Stimulated activated CD8-positive, alpha-beta memory T cell treated with anti-CD3 and anti-CD28 coated beads, Interleukin-15, amount 100 ng/mL, for 1 hour (primary cell): ENCODE measurements at places on chromosomes 5 and 9.

DNA sequence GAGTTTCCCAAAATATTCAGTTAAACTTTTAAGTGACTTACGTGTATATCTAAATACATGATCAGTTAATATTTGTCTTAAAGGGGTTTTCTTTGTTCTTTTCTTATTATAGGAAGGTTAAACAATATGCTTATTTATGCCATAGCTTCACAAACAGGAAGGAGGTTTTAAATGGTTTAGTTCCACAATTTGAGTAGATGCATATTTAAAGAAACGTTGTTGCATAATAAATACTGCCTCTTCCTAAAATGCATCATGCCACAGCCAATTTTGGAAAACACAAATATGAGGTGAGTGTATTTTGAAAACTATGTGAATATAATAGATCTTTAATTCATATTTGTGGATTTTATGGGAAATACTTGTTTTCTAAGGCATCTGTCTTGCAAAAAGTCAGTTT, 2.5 kb upstream of the ADRB2 start:
- DNase-seq: no peak

- DNase-seq: no peak
Observed at GRCh38 chr9:4299005-4299795, 668 bp downstream of the GLIS3 start.

GRCh38 chr5:76590027-76590426, 33.2 kb downstream of the F2RL2 start:
- DNase-seq: no peak

GRCh38 chr9:9924376-9924775, 688.4 kb downstream of the PTPRD start:
- no peak for DNase-seq

GRCh38 chr5:65961633-65962032, 35.3 kb downstream of the ERBIN start:
- no peak for DNase-seq

GRCh38 chr5:9156282-9156681, 389.6 kb downstream of the SEMA5A start:
- no peak for DNase-seq

DNA sequence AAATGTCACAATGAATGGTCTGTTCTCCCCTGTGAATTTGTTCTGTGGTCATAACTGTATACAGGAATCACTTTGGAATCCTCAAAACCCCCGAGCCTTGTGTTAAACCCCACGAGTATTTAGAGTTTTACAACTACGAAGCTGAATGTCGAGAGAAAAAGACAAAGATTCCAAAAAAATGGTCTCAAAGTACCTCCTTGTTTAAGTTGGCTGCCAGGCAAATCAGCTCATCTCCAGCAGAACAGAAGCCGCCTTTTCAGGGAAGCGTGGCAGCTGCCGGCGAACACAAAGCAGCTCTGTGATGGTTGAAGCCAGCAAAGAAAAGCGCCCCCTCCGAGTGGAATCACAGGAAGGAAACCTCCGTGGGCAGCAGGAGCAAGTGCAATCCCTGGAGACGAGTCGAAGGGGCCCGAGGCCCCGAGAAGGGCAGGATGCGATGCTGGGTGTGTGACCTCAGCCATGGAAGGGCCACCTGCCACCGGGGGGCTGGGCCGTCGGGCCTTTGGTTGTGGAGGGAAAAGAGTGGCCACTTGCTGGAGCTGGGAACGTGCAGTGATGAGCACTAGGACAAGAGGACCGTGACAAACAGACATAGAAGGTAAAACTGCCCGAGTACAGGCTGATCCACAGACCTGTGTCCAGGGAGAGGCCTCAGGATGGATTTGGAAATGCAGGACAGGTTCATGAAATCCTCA, 706.4 kb downstream of the SEMA5A start:
- DNase-seq: no peak

- DNase-seq: no peak
Observed at GRCh38 chr5:87845734-87846133, 422.9 kb downstream of the TMEM161B start.

GRCh38 chr5:106415541-106415940, 1255.2 kb downstream of the EFNA5 start:
- no peak for DNase-seq

DNA sequence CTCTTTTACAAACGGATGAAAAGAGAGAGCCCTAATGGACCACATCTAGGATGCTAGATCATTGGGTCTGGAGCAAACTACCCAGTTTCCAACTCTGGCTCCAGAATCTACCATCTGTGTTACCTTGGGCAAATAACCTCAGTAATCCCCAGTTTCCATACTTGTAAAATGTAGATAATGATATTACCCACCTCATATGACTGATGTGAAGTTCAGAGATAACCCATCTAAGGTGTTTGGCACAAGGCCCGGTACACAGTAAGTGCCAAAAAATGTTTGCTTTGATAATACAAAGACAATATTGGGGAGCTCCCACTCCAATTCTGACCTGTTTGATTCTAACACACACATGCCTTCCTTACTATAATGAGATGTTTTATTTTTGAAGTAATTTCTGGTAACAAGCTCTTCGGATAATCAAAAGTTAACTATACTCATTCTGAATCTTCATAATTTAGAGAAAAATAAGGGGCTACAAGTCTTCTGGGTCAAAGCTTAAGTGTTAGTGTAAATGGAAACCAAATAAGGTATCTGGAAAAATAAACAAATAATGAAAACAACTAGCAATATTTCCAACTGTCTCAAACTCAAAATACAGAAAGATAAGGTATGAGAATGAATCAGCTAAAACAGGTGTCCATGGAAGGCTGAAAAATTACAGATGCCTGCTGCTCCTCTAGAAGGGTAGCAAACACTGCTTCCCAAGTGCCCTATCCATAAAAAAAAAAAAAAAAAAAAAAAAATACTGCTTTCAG, 30.4 kb downstream of the ELL2 start:
- no peak for DNase-seq

- DNase-seq: no peak
Observed at GRCh38 chr5:174185506-174185905, 140.0 kb downstream of the NSG2 start.

- no peak for DNase-seq
Observed at GRCh38 chr5:138645778-138646575, 70.8 kb upstream of the HSPA9 start.

DNA sequence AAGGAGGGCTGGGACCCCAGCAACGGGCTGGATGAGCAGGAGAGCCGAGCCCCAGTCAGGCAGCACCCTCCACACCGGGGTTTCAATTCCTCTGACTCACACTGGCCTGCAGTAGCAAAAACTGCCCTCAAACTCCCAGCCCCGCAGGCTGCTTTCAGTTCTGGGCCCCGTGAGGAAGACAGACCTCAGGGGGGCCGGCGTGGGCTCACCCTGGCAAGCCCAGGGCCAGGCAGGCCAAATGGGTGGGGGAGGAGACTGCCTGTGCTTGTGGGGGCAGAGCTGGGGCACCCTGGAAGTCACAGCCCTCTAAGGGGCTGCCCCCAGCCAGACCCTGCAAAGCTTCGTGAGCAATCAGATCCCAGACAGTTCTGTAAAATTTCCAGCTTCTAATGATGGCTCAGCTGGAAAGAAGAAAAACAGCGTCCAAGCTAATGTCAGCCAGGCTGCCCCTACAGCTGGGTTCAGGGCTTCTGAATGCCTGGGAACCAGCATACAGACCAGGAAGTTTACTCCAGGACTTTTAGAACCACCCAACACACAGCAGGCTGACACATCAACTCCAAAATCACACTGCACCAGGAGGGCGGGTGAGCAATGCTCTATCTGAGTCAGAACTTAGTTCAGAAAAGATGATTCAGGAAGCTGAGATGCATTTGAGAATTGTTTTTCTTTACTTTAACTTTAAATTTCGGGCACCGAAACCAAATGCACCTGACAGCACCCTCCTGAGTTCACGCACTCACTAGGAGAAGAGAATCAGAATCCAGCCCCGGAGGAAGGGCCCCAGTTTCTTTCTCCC, 34.7 kb downstream of the LPCAT1 start:
- no peak for DNase-seq

DNA sequence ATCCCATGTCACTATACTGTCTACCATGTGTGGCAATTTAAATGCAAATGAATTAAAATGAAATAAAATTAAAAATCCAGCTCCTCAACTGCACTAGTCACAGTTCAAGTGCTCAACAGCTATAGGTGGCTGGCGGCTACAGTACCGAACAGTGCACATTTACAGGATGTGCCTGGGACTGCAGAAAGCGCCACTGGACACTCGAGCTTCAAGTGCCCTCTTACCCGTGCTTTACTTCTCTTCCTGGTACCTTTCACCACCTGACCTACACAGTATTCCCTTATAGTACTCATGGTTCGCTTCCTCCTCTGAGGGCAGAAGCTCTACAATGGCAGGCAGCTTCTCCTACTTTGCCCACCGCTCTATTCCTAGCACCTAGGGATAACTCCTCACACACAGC, 166.6 kb downstream of the FANCC start:
- DNase-seq: no peak

DNA sequence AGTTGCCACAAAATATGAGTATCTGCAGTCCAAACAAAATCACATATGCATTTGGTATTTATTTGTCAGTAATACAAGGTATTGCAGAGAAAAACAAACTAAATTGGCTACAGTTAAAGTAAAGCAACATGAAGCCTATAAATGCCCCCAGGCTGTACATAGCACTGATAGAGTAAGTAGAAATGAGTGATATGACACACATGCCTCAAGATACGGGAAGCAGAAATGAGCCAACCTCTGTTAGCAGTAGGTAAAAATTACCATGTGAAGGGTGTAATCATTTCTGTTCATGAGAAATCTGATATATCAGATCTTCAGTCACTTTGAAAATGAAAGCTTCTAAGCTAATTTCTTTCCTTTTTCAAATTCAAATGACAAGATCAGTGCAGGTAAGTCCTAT, 131.1 kb downstream of the CHSY3 start:
- no peak for DNase-seq

- no peak for DNase-seq
Observed at GRCh38 chr9:115944166-115944948, 209.2 kb upstream of the PAPPA start.

GRCh38 chr5:88487066-88487465, 218.4 kb upstream of the TMEM161B start:
- no peak for DNase-seq

DNA sequence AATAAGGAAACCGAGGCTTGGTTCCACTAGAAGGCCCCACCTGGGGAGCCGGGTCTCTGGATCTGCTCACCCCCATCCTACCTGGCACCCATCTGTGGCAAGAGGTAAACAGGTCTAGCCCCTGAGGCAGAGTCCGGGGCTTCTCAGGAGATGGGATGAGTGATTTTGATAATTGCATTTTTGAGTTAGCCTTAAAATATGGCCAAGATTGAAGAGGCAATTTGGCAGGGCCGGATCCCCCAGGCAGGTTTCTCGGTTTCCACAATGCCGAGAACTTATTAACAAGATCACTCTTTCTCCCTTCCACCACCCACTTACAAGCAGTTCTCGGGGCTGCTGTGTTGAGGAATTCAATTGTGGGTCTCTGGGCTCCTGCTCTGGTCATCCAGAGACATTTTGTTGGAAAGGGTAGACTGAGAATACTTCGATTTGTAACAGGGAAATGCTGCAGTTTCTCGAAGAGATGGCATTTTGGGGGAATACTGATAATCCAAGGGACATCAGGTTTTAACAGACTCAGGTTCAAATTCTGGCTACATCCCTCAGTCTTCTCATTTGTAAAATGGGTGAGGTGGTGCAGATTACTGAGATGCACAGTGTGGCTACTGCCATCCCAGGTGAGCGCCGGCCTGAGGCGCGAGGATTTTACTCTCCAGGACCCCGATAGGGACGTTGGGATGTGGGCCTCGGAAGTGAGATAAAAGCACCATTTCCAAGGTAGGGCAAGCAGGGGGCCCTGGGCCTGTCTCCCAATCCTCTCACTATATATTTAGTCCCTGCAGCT, 194.2 kb downstream of the CDK5RAP2 start:
- DNase-seq: no peak

GRCh38 chr5:73739650-73740049, 113.7 kb downstream of the ARHGEF28 start:
- no peak for DNase-seq

GRCh38 chr5:54659700-54660131, 142.2 kb downstream of the SNX18 start:
- no peak for DNase-seq

- no peak for DNase-seq
Observed at GRCh38 chr9:70947086-70947485, 174.3 kb downstream of the TRPM3 start.

- no peak for DNase-seq
Observed at GRCh38 chr5:167790045-167790444, 501.4 kb upstream of the WWC1 start.
